Osteocyte (in vitro differentiated cells): ENCODE measurements at places on chromosomes 5 and 9. TPM values are rescaled to one million over a fixed set of nuclear protein-coding genes. Genes with fewer than 3 reads are reported as not detected.

The FOXI1 gene
- not detected in 2 replicates for total RNA-seq

GRCh38 chr5:72015103-72015548 lies 92.1 kb upstream of the MAP1B start:
- DNase-seq = no peak

DNA sequence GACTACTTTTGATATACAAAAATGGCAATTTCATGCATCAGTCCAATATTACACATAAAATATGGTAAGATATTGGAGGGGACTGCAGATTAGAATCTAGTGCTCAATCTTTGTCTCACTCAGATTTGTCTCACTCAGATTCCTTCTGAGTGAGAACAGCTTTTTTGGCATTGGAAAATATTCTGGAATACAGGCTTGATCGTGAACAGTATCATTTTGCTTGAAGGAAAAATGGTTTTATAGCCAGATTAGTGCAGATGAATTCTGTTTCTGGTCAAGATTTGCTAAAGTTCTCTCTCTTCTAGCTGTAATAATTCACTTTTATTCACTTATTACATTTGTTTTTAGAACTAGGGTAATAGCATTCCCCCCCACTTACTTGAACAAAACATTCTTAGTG lies 51.2 kb downstream of the MAN2A1 start:
- no peak for DNase-seq

GRCh38 chr9:3719286-3719685 lies 193.5 kb upstream of the RFX3 start:
- no peak for DNase-seq
